ENCODE measurements at places on chromosomes 2 and 18.

DNA sequence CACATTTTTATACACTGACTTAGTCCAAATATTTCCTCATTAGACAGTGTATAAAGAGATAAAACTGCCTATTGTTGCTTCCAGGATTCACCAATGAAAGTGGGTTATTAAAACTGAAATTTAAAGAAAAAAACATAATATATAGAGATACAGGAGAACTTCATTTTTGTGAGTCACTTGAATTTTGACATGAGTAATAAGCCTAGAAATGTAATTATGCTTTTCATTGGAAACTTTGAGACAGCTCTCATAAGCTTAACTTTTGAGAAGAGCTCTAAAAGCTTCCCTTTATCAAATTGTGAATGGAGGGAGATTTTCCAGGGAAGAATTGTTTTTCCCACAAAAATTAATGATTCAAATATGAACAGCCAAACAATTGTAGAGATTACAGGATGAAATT, 14.1 kb downstream of the DYNC2LI1 start:
- DNase-seq: no peak

DNA sequence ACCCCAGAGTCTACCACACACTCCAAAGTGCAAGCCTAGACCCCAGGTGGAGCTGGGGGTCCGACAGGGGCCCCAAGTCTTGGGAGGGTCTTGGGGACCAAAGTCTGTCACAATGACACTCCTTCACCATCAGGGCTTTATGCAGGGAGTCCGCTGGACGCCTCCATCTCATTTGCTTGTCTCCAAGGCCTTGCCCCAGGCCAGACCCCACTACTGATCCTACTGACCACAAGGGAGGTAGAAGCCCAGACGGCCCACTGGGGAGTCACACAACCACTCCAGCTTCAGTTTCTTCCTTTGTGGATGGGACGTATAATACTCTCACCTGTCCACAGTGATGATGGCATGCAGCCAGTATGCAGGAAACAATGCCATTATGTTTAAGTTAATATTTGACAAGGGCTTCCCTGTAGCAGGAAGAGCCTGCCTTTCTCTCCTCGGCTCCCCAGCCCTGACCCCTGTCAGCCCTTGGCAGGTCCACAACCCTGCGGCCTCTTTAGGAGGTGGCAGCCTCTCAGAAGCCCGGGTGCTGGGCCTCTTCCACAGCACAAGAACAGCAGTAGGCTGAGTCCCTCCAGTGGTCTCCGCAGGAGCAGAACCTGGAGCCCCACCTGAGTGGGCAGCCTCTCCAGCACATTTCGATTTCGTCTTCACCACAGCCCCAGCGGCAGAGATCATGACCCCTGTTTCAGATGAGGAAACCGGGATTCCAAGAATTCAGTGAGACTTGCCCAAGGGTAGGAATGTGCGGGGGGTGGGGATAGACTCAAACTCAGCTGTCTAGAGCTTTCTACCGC, 6.5 kb downstream of the BIN1 start:
- DNase-seq: no peak

DNA sequence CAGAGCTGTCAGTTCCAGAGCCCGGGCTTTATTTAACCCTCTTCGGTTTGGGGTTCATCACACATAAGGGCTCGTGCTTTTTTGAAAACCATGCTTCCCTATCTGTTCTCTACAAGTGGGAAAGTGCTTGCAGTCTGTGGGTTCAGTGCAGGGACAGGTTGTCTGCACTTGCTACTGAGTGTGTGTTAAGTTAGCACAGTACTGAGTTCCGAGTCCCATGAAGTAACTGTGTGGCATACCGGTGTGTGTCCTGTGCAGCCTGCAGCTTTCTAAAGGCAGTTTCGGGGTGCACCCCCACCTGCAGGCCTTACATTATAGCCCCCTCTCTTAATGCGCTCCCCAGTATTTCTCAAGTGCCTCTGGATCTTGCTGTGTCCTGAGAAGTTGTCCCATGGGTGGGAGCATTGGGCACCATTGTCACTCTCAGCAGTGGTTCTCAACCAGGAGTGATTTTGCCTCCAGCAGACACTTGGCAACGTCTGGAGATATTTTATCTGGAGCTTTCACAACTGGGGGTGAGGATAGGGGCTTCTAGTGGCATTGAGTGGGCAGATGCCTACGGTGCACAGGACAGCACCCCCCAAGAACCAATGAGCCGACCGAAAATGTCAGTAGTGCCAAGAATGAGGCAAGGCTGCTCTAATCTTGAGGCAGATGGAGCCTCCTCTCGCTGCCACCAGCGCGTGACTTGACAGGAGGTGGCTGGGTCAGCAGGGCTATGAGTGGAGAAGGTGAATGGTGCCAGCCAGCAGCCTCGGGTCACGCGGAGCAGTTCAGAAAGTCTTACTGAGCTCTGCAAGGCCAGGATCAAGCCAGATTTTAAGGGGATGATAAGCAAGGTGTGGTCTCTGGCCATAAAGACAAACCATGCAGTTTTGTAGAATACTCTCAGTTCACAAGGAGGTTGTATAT, 152.2 kb downstream of the SMAD7 start:
- DNase-seq: no peak

- DNase-seq: no peak
These were observed 123.8 kb downstream of the KCTD1 start for GRCh38 chr18:26424428-26425147.

GRCh38 chr18:42632801-42633200, 482.7 kb downstream of the RIT2 start:
- DNase-seq: no peak

- DNase-seq: no peak
These were observed 322.7 kb upstream of the SOX11 start for GRCh38 chr2:5369510-5369909.

Measured in erythroblast (primary cell).